ENCODE measurements at places on chromosomes 2 and 18. TPM values are rescaled to one million over a fixed set of nuclear protein-coding genes. Genes with fewer than 3 reads are reported as not detected.

Gene DUSP11
- 32.2 TPM for total RNA-seq

Gene TEKT4
- not detected for total RNA-seq

Gene GAL3ST2
- total RNA-seq = 0.22 TPM

Gene INHA
- total RNA-seq = not detected

Gene RAB6D
- total RNA-seq = not detected

Gene INSIG2
- total RNA-seq = 30.6 TPM

Gene IL36RN
- not detected for total RNA-seq

Gene CD226
- total RNA-seq = 46.4 TPM

Gene POTEI
- total RNA-seq = not detected

Gene NTSR2
- not detected for total RNA-seq

All from activated naive CD8-positive, alpha-beta T cell treated with anti-CD3 and anti-CD28 coated beads, Interleukin-2, amount 10 ng/mL, durations not matched to agents 7 days and 5 days (primary cell).